T-helper 2 cell treated with Interferon-gamma antibody and Interleukin-4, amounts not matched to agents 100 ng/mL and 5 ng/mL, for 36 hours (primary cell): ENCODE measurements at places on chromosomes 4 and X. TPM values are rescaled to one million over a fixed set of nuclear protein-coding genes. Genes with fewer than 3 reads are reported as not detected.

Gene PABPC1L2B
- not detected in 2 replicates for total RNA-seq

Gene MOB1B
- 15.8 and 16.1 TPM in 2 replicates for total RNA-seq

Gene REELD1
- total RNA-seq: 0.09 TPM in 1 of 2 replicates, not detected in the other

Gene KLHL13
- 0.25 and 0.84 TPM in 2 replicates for total RNA-seq

Gene ARHGAP24
- not detected in 2 replicates for total RNA-seq
